ENCODE measurements at places on chromosomes 2 and 18.

- no peak for DNase-seq
These were observed 141.1 kb downstream of the MBD5 start for GRCh38 chr2:148161909-148162435.

- no peak for DNase-seq
These were observed 523.9 kb downstream of the BCL11A start for GRCh38 chr2:60029566-60029883.

GRCh38 chr2:163997466-163997865 lies 261.7 kb upstream of the FIGN start:
- no peak for DNase-seq

- no peak for DNase-seq
These were observed 390.2 kb downstream of the THSD7B start for GRCh38 chr2:137155356-137156104.

DNA sequence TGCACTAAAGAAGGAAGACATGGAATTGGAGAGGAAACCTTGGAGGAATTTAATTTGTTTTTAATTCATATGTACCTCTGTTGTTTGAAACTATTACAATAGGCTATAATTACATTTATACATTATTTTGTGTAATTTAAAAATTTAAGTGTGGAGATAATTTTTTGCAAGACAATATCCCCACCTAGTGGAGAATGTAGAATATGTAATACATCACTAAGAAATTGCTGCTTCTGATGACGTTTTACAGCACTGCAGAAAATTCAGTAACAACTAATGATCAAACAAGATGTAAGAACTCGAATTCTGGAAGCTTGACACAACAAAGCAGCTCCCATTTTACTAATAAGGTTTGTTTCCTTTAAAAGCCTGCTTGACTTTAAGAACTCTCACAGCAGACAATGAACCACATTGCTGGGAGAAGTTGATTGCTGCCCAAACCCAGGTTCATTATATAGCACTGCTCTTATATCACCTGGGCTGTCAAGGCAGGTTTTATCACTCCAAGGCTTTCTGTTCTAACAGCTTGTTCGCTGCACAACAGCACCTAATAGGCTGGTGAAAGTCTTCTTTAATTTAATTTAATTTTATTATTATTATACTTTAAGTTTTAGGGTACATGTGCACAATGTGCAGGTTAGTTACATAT lies 53.4 kb downstream of the THADA start:
- DNase-seq, result no peak

GRCh38 chr2:65026704-65027464 lies 29.3 kb upstream of the CEP68 start:
- no peak for DNase-seq

DNA sequence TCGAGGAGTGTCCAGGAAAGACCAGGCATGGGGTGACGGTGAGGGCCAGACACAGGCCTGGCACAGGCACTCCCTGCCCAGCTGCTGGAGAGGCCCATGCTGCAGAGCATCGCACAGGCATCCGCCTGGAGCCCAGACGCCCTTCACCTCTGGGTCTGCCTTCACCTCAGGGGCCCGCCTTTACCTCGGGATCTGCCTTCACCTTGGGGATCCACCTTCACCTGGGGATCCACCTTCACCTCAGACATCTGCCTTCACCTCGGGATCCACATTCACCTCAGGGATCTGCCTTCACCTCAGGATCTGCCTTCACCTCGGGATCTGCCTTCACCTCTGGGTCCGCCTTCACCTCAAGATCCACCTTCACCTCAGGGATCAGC lies 7.7 kb downstream of the KIF1A start:
- DNase-seq, result no peak

- no peak for DNase-seq
These were observed 90.6 kb downstream of the SKA1 start for GRCh38 chr18:50465211-50466153.

DNA sequence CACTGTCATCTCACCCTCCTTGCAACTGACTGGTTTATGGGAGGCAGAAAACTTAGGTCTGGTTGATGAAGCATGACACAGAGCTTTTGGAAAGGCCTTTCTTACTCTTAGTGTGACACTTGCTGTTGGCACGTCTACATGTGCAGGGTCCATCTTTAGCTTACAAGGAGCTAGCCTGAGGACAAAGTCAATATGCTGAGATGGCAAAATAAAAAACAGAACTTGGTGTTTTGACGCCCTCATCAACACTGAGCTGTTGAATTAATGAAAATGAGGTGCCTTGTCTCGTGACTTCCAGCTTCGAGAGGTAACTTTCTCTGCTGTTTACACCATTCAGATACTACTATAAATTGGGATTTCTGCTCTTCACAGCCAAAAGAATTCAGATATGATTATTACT lies 78.5 kb upstream of the KIDINS220 start:
- no peak for DNase-seq
